ENCODE measurements at places on chromosomes 1 and 21.

- no peak overlapping the region for H3K27ac ChIP-seq
- H3K36me3 ChIP-seq: no peaks in the 10 kb centered on the region
- DNase-seq: no peak
- H3K4me1 ChIP-seq: no peaks in the 10 kb centered on the region
- no peaks in the 10 kb centered on the region for H3K27me3 ChIP-seq
- H3K4me3 ChIP-seq: no peak overlapping the region
Measured at GRCh38 chr1:76951153-76951552, 83.9 kb downstream of the ST6GALNAC5 start.

GRCh38 chr1:78373676-78374075 lies 117.1 kb upstream of the PTGFR start:
- H3K4me3 ChIP-seq: no peak overlapping the region
- no peaks in the 10 kb centered on the region for H3K27me3 ChIP-seq
- DNase-seq: no peak
- no peak overlapping the region for H3K27ac ChIP-seq

- no peak overlapping the region for H3K27ac ChIP-seq
- H3K36me3 ChIP-seq: no peaks in the 10 kb centered on the region
- no peaks in the 10 kb centered on the region for H3K27me3 ChIP-seq
- no peak overlapping the region for H3K4me3 ChIP-seq
- DNase-seq: peak; percentile 54
- peaks cover 54% of the 10 kb centered on the region for H3K4me1 ChIP-seq
Measured at GRCh38 chr1:20123722-20124455, 4.6 kb upstream of the PLA2G2D start.

DNA sequence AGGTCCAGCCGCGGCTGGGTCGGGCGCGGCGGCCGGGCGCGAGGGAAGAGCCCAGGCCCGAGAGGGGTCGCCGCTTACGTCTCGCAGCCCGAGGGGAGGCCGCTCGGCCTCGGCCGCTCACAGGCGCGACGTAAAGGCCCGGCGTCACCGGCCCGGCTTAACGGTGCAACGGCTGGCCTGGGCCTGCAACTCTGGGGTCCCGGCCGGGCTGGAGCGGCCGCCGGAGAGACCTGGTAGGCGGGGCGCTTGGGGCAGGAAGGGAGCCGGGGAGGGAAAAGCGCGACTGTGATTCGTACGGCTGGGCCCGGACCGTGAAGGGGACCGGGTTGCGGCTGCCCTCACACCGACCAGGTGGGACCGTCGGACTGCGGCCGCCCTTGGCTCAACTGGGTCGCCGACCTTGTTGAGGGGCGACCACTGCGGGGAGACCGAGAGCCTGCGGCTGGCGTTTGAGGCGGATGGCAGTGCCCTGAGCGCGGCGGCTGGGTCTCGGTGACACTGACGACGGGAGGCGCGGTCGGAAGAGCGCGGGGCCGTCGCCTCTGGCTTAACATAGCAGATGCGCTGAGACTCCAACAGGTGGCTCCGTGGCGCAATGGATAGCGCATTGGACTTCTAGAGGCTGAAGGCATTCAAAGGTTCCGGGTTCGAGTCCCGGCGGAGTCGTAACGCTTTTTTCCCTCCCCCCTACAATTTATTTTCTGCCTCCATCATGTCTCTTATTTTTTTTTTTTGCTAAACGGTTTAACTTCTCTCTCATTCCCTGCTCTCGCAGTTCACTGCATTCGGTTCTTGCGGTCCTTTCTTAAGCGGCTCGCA lies 31.8 kb downstream of the DNTTIP2 start:
- H3K27ac ChIP-seq: peak overlapping the region; percentile 91
- H3K4me3 ChIP-seq: peak overlapping the region; percentile 78
- peaks cover 5% of the 10 kb centered on the region for H3K4me1 ChIP-seq
- DNase-seq: peak; percentile 99

- H3K4me1 ChIP-seq: no peaks in the 10 kb centered on the region
- no peak overlapping the region for H3K4me3 ChIP-seq
- no peak for DNase-seq
- H3K36me3 ChIP-seq: no peaks in the 10 kb centered on the region
- no peak overlapping the region for H3K27ac ChIP-seq
- H3K27me3 ChIP-seq: no peaks in the 10 kb centered on the region
Measured at GRCh38 chr1:226603022-226603857, 54.7 kb downstream of the STUM start.

DNA sequence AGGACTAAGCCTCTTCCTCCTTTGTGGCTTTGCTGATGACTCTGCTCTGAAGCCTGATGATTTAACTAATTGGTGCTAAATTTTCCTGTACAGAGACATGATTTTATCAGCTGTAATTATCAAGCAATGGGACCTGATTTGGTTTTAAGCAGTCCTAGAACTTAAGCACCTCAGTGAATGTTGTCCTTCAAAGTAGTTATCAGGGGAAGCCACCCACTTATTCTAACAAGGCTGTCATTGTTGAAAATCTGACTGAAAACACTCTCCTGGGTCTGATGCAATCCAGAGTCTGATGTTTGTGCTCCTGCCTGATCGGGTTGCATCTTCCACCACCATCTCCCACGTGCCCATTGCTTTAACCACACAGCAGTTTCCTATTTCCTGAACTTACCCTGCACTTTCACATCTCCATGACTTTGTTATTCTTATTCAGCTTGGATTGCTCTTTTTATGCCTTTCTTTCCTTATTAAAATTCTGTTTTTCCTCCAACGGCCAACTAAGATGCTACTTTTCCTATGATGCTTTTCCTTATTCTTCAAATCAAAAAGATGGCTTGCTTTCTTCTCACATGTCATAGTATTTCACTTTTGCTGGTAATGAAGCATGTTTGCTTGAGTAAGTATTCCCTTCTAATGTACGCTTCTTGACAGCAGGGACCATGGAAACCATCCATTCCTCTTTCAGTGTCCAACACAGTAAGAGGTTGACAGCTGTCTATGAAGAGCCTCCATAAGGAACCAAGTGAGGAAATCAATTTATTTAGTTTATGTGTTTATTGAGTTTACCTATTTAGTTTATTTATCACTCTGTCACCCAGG lies 55.0 kb downstream of the S1PR1 start:
- no peak overlapping the region for H3K27ac ChIP-seq
- H3K36me3 ChIP-seq: no peaks in the 10 kb centered on the region
- no peak overlapping the region for H3K4me3 ChIP-seq

GRCh38 chr1:174875306-174875705 lies 124.4 kb upstream of the CACYBP start:
- peaks cover 14% of the 10 kb centered on the region for H3K4me1 ChIP-seq
- DNase-seq: peak; percentile 11
- H3K36me3 ChIP-seq: no peaks in the 10 kb centered on the region
- no peaks in the 10 kb centered on the region for H3K27me3 ChIP-seq

- DNase-seq: no peak
- no peak overlapping the region for H3K4me3 ChIP-seq
- no peaks in the 10 kb centered on the region for H3K4me1 ChIP-seq
Measured at GRCh38 chr1:113103048-113103447, 30.1 kb downstream of the LRIG2 start.

DNA sequence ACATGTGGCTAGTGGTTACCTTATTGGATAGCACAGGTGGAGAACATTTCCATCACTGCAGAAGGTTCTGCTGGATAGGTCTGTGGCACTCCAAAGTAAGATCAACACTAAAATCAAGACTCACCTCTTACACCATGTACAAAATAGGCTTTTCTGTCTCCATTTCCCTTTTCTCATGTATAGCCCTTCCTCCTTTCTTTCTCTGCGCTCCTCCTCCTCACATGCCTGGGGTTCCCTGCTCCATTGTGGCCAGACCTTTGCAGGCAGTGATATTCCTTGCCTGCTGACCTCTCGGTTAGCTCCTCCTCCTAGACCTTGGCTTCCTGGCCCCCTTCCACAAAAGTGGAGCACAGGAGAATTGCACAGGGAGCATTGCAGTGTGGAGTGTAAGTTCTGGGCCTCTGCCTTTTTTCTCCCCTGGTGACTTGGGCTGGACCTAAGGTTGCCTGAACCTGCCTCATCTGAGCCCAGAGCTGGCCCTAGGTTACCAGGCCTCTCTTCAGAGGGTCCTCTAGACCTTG lies 33.2 kb upstream of the RBM15 start:
- H3K27me3 ChIP-seq: no peaks in the 10 kb centered on the region
- H3K36me3 ChIP-seq: no peaks in the 10 kb centered on the region
- DNase-seq: no peak
- H3K4me3 ChIP-seq: no peak overlapping the region

Measured in B cell (primary cell).